Body of pancreas (tissue), 4 donors: ENCODE measurements at places on chromosomes 3 and 15.
A peak's percentile ranks its signal among the peaks of the same experiment; 100 is the strongest.

DNA sequence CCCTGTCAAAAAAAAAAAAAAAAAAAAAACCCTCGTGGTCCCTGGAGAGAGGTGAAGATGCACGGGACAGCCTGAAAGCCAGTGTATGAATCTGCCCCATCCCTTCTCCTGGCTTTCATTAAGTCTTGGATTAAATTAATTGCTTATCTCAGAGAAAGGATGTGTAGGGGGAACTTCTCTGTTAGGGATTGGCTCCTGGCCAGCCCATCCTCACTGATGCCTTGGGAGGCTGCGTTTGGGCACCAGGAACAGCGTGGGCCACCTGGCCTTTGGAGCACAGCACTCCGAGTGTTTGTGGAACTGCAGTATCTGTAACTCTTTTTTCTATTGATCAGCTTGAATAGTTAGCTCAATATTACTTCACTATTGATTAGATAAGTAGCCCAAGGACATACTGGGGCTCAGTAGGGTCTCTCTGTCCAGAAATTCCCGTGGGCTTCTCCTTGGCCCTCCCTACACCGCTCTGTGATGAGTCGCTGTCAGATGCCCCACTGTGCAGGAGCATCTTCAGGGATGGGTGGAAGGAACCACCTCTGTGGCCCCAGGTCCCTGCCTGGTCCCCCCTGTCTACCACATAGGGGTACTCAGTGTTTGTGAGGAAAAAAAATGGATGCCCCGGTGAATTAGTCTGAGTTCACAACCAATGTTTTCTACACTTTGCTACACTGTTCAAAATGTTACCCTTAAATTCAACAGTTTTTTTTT is 2.0 kb downstream of the PXYLP1 start:
- no peak for DNase-seq

DNA sequence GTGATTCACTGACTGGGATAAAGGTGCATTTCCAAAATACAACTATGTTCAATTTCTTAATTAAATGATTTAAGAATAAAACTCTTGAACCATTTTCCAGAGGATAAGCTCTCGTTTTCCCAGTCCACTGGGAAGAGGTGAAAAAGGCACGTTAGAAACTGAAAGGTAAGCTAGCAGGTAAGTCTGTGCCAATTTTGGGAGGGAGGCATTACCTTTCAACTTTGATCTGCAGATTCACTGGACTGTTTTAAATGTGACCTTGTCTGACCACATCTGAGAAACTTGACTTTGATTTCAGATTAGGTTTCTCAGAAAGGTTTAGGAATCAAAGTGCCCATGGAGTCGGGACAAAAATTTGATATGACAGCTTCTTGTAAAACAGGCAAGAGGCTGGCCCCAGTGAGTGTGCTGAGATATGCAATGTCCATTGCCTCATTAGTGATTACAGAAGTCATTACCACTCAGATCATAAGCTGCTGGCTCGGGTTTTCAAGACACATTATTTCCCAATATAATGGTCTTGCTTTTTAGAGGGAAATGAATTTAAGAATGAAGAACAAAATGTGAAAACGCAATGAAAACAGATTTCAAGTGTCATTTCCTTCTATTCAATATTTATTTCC is 118.8 kb downstream of the ADAMTS9 start:
- DNase-seq = no peak

GRCh38 chr15:52514482-52514881 is 14.2 kb downstream of the MYO5A start:
- DNase-seq = no peak

DNA sequence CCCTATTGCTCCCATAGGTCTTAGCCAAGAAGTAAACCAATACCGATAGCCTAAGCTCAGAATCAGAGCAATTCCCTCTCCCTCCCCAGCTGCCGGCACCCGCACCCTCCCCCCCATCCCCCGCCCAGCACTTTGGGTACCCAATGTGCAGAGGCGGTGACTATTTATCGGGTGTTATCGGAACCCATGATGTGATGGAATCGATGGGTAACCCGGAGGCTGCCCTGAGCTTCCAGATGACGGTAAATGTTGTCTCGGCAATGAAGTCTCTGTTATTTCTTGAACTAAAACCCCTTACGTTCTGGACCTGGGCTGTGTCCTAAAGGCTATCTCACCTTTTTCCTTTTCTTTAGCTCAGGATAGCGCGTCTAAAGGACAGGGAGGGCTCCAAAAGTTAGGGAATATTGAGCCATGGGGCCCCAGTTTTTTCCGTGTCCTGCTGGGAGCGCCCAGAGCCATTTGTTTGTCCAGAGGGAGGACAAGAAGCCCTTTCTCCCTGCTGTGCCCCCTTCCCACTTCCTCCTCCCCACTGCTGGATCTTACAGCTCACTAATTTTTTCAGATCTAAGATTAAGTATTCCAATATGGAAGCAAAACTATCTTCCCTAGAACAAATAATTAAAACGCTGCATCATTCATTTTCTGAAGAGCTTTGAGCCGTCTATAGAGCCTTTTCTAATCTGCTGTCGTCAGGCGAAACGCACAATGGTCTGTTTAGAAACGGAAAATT is 1.5 kb downstream of the SLITRK3 start:
- no peak for DNase-seq

DNA sequence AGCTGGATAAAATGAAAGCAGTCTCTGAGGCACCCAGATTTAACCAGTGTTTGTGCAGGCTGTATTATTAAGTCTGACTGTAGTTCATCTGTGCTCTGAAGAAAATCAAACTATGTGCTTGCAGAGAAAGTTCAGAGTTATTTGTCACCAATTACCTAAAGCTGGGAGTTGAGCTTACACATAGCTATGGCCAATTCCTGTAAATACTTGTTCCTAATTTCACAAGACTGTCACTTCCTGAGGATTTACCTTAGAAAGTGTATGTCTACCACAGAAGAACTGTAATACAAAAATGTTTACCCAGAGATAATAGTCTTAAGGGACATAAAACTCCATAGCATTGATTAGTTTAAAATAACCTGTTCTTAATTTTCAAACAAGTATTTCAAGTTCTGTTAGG is 628.4 kb upstream of the TGFBR2 start:
- DNase-seq = no peak

GRCh38 chr3:15851735-15852134 is 54.0 kb upstream of the ANKRD28 start:
- no peak for DNase-seq

GRCh38 chr3:81339040-81339845 is 422.2 kb downstream of the GBE1 start:
- DNase-seq = no peak

GRCh38 chr3:181912384-181912783 is 200.7 kb downstream of the SOX2 start:
- DNase-seq = no peak

GRCh38 chr3:136166507-136166906 is 29.6 kb downstream of the MSL2 start:
- DNase-seq = no peak

DNA sequence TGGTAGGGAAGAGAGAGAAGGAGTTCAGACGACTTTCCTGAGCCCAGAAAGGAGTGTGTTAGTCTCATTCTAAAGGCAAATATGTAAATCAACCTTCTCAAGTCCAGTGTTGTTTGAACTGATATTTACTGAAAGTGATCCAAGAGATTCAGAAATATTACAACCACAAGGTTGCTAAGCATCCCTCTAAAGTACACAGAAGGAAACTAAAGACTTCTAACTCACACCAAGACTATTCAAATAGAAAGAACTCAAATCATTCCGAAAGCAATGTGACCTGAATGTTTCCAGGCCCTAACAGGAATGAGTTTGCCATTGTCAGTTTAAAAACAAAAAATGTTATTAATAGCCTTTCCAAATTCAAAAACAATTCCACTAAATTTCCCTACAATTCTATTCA is 56.9 kb upstream of the VGLL3 start:
- DNase-seq = no peak

- DNase-seq = no peak
Observed at GRCh38 chr15:93823971-93824913, 407.1 kb upstream of the MCTP2 start.

DNA sequence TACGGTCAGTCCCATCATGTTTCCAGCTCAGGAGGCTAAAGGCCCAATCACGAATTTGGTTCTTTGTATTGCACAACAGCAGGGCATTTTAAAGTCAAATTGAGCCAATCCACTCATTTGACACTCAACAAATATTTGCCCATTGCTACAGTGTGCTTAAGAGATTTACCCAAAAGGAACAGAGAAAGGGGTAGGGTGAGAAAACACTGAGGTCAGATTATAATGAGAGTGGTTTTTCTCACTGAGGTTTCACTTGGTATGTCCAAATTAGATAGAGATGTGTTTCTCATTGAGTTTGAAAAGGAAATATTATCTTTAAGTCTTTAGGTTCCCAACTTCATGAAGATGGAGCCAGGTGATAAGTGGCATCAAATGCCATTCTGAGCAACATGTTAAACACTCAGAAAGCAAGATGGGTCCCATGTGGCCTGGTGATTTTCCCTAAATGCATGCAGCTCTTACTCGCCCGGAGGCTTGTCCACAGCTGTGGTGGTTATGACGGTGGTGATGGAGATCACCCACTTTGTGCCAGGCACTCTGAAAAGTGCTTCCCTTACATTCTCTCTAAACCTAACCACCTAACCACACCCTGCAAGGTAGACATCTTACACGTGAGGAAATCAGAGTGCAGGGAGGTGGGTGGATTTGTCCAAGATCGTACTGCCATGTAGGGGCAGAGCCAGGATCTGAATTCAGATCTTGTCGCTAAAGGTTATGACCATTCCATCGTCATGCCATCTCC is 31.2 kb upstream of the USP3 start:
- no peak for DNase-seq

- peak; percentile 24 for DNase-seq
Observed at GRCh38 chr3:27431116-27431515, 53.1 kb downstream of the SLC4A7 start.

DNA sequence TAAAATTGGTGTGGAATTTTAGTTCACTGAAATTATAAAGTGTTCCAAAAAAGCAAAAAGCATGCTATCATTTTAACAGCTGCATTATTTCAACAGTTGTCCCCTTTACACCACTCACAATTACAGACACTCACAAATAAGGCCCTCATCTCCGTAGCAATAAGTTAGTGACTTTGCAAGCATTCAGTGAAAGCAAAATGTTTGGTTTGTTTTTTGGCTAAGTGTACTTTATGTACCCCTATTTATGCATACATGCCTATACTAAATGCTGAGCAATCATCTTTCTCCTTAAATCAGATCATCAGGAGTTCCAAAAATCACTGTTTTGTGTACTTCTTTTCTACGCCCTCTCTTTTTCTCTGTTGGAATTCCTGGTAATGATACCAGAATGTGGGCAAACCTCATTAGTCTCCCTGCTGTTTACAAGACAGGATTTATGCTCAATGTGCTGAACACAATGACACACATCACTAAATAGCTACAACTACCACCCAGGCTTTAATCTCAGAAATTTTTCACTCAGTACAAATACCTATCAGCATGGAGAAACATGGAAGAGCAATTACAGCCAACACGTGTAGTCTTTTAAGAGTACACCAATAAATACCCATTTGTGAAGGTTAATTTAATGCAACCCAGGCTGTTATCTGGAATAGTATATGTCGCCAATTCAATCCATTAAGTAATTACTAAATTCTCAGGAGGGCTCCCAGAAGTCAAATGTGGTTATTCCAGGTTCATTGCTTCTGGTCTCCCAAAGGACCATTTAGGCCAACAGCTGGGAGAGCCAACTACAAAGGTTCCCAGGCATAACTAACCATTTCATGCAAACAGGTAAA is 12.0 kb downstream of the ALDH1A2 start:
- DNase-seq = no peak

- DNase-seq = no peak
Observed at GRCh38 chr15:62462268-62462667, 297.2 kb upstream of the C2CD4B start.

DNA sequence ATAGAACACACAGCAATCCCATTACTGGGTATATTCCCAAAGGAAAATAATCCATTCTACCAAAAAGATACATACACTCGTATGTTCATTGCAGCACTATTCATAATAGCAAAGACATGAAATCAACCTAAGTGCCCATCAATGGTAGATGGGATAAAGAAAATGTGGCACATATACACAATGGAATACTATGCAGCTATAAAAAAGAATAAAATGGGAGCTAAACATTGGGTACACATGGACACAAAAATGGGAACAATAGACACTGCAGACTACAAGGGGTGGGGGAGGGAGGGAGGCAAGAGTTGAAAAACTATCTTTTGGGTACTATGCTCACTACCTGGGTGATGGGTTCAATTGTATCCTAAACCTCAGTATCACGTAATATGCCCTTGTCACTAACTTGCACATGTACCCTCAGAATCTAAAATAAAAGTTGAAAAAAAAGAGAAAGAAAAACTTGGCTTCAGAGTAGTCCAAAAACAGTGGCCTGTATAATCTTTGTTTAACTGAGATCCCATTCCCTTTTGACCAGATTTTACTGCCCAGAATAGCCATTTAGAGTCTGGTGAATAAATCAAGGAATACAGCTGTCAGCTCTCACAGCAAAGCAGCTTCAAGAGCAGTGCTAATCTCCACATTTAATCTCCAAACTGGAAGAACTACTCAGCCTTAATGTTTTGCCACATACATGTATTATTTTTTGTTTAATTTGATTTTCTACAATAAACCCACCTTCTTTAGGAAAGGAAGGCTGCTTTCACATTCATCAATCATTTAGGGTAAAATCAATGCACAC is 54.5 kb upstream of the XRN1 start:
- DNase-seq = no peak

GRCh38 chr3:170651260-170651845 is 65.5 kb upstream of the SLC7A14 start:
- no peak for DNase-seq

DNA sequence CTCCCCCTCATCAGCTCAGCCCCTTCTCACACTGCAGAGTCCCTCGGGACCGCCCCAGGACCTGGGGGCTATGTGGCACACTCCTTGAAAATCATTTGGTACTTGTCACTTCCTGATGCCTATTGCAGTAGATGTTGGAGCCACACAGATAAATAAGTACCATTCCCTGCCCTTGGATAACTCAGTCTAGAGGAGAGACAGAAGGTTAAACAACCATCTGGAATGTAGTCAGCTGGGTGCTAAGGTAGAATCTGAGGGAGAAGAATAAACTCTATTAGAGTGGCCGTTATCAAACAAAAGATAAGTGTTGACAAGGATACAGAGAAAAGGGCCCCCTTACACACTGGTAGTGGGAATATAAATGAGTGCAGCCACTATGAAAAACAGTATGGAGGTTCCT is 112.3 kb upstream of the NR2E3 start:
- DNase-seq = no peak

GRCh38 chr3:21912711-21913110 is 161.7 kb upstream of the ZNF385D start:
- no peak for DNase-seq

DNA sequence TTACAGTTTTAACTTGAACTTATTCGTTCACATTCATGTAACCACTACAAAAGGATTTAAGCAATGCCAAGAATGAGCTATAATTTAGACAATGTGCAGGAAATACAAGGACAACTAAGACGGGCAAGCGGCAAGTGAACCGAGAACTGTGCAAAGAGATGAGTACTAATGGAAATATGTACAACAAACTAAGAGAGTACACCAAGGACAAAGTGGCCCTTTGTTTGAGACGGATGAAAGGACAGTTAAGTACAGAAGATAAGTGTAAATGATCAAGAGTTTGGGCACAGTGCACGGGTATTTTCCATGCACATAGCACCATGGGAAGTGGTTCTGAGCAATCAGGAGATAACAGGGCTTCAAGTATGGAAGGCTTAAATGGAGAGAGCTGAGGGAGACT is 281.7 kb downstream of the ROBO2 start:
- no peak for DNase-seq

- no peak for DNase-seq
Observed at GRCh38 chr15:78069462-78070029, 8.0 kb downstream of the TBC1D2B start.

GRCh38 chr3:133843634-133844033 is 38.0 kb downstream of the SRPRB start:
- no peak for DNase-seq
